Activated CD4-positive, alpha-beta T cell treated with anti-CD3 and anti-CD28 coated beads for 36 hours (primary cell): ENCODE measurements at places on chromosomes 7 and 10. TPM values are rescaled to one million over a fixed set of nuclear protein-coding genes. Genes with fewer than 3 reads are reported as not detected.
A peak's percentile ranks its signal among the peaks of the same experiment; 100 is the strongest.

The MBL2 gene
- not detected for total RNA-seq

The AMPH gene
- 0.07 TPM for total RNA-seq

The GALNT17 gene
- total RNA-seq: not detected

The IFIT1B gene
- total RNA-seq: not detected

The LHPP gene
- total RNA-seq: 11.5 TPM

The SFTPD gene
- not detected for total RNA-seq

The RBP4 gene
- not detected for total RNA-seq

DNA sequence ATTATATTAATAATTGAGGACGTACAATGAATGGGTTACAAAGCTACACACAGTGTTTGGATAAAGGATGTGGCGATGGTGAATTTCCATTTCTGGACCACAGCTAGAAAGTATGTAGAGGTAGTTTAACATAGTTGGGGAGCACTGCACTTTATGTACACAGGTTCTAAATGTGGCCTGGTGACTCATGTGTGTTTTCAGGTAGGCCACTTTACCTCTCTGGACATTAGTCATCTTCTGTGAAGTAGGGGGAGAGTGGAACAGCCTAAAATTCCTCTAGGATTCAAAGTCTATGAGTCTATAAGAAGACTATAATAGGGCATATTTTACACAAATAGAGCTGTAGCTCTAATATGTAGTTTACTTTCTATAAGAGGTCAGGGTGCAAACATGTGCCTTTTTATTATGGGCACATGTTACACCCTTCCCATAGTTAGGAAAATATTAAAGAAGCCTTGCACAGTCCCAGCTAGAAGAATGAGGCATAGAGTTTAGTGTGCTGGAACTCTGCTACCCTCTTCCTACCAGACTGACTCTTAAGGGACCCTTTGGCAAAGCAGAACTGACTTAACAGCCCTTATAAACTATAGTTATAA, 594.9 kb downstream of the LRMDA start:
- DNase-seq: no peak
- H3K4me3 ChIP-seq: no peak overlapping the region
- H3K4me1 ChIP-seq: no peaks in the 10 kb centered on the region
- H3K27me3 ChIP-seq: no peaks in the 10 kb centered on the region
- H3K36me3 ChIP-seq: no peaks in the 10 kb centered on the region

GRCh38 chr7:125926621-125927020, 997.0 kb upstream of the POT1 start:
- H3K4me1 ChIP-seq: no peaks in the 10 kb centered on the region
- H3K27ac ChIP-seq: no peak overlapping the region
- no peak overlapping the region for H3K4me3 ChIP-seq
- DNase-seq: no peak
- no peaks in the 10 kb centered on the region for H3K36me3 ChIP-seq

DNA sequence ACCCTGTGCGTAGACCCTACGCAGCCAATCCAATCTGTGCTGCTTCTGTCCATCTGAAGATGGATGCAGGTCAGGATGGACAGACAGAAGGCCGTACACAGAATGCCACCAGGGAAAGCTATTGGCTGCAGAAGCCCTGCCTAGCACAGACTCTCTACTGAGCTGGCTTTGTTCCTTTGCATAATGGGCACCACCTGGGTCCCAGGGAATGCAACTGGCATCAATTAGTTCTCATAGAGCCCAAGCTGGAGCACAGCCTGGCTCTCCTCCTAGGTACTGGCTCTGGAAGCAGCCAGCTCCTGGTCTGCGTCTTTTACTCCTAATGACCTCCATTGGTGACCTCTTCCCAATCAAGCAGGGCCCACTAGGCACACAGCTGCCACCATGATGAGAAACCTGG, 26.8 kb upstream of the CACUL1 start:
- no peak overlapping the region for H3K4me3 ChIP-seq
- peaks cover 2% of the 10 kb centered on the region for H3K4me1 ChIP-seq
- peaks cover 5% of the 10 kb centered on the region for H3K27me3 ChIP-seq
- no peak overlapping the region for H3K27ac ChIP-seq

DNA sequence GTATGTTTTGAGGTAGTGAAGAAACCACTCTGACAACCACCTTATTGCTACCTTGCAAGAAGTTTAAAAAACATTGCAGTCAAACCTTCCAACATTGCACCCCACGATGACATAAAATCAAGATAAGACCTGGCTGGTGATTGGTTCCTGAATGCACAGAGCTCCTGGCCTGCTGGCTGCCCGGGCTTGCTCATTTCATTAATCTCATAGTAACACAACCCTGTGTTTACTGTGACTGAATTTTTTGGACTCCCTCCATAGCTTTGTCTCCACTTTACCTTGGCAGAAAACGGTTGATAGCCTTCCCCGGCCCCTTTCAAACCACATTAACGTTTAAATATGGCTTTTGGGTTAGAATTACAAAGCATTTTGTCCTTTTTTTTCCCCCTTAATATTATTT, 27.5 kb downstream of the VWA2 start:
- no peaks in the 10 kb centered on the region for H3K4me1 ChIP-seq
- no peak overlapping the region for H3K27ac ChIP-seq
- no peak for DNase-seq
- no peaks in the 10 kb centered on the region for H3K27me3 ChIP-seq
- no peak overlapping the region for H3K4me3 ChIP-seq
- H3K36me3 ChIP-seq: no peaks in the 10 kb centered on the region

- no peak overlapping the region for H3K4me3 ChIP-seq
- no peak overlapping the region for H3K27ac ChIP-seq
- no peaks in the 10 kb centered on the region for H3K4me1 ChIP-seq
- H3K36me3 ChIP-seq: peaks cover 38% of the 10 kb centered on the region
- H3K27me3 ChIP-seq: no peaks in the 10 kb centered on the region
These were observed 17.7 kb downstream of the IL15RA start for GRCh38 chr10:5959581-5960069.

GRCh38 chr7:99116144-99116543, 27.8 kb downstream of the SMURF1 start:
- H3K4me3 ChIP-seq: no peak overlapping the region
- H3K27ac ChIP-seq: no peak overlapping the region
- peaks cover 27% of the 10 kb centered on the region for H3K36me3 ChIP-seq
- H3K4me1 ChIP-seq: peaks cover 46% of the 10 kb centered on the region

GRCh38 chr10:6409971-6410643, 170.0 kb downstream of the PRKCQ start:
- H3K36me3 ChIP-seq: peaks cover 3% of the 10 kb centered on the region
- peak; percentile 28 for DNase-seq
- peak overlapping the region; percentile 47 for H3K4me3 ChIP-seq
- H3K27me3 ChIP-seq: peaks cover 3% of the 10 kb centered on the region
- peak overlapping the region; percentile 76 for H3K27ac ChIP-seq

GRCh38 chr7:32088451-32088881, 18.3 kb upstream of the PDE1C start:
- no peak overlapping the region for H3K4me3 ChIP-seq
- H3K27ac ChIP-seq: no peak overlapping the region
- no peaks in the 10 kb centered on the region for H3K4me1 ChIP-seq
- DNase-seq: no peak
- no peaks in the 10 kb centered on the region for H3K36me3 ChIP-seq
- H3K27me3 ChIP-seq: no peaks in the 10 kb centered on the region

- H3K36me3 ChIP-seq: no peaks in the 10 kb centered on the region
- no peaks in the 10 kb centered on the region for H3K27me3 ChIP-seq
- no peak overlapping the region for H3K4me3 ChIP-seq
- no peaks in the 10 kb centered on the region for H3K4me1 ChIP-seq
- DNase-seq: no peak
These were observed 820.6 kb downstream of the CCSER2 start for GRCh38 chr10:85148693-85149640.

GRCh38 chr7:122300956-122301833, 3.4 kb downstream of the FEZF1 start:
- DNase-seq: no peak
- no peaks in the 10 kb centered on the region for H3K36me3 ChIP-seq
- H3K27ac ChIP-seq: no peak overlapping the region

DNA sequence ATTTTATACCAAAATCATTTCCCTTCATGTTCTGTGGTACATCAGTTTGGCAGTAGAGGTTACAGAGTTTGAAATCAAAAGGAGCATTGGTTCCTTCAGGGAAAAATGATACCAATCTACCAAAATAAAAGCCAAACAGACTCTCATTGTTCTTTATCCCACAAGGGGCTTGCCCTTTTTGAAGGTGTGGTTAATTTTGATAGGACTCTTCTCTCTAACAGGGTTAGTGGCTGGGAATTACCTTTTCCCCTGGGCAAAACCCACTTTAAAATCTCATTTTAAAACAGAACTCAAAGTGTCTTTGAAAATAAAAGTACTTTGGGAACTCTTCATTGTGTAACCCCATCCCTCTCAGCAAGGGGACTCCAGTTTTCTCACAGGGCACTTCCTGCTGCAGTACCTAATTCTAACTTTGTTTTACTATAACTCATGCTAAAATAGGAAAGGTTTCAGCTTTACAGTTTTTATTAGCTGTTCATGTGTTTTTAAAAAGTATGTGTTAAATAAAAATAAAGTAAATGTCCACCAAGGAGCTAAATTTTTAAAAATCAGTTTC, 30.6 kb downstream of the SMNDC1 start:
- DNase-seq: no peak
- peaks cover 50% of the 10 kb centered on the region for H3K4me1 ChIP-seq
- no peak overlapping the region for H3K4me3 ChIP-seq
- H3K27me3 ChIP-seq: no peaks in the 10 kb centered on the region

DNA sequence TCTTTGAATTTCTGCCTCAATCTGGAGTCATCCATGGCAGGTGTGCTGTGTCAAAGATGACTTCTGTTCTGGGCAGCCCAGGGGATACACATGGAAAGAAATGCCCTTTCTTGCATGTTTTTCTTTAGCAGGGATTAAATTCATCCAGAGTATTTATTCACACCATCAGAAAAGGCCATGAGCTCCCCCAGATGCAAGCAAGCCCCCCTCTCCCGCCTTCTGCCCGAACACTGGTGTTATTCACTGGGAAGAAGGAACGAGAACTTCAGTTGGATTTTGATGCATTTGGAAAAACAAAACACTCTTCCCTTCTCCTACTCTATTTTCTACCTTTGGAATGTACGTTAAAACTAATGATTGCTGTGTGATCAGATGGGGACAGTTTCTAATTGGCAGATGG, 1.4 kb downstream of the PLPP4 start:
- H3K27ac ChIP-seq: no peak overlapping the region
- H3K27me3 ChIP-seq: peaks cover 21% of the 10 kb centered on the region
- DNase-seq: no peak
- H3K4me3 ChIP-seq: no peak overlapping the region
- peaks cover 3% of the 10 kb centered on the region for H3K4me1 ChIP-seq
- no peaks in the 10 kb centered on the region for H3K36me3 ChIP-seq

- no peaks in the 10 kb centered on the region for H3K36me3 ChIP-seq
- no peaks in the 10 kb centered on the region for H3K4me1 ChIP-seq
- H3K27ac ChIP-seq: no peak overlapping the region
- DNase-seq: no peak
These were observed 379.4 kb downstream of the GALNT17 start for GRCh38 chr7:71511361-71511807.

- no peaks in the 10 kb centered on the region for H3K36me3 ChIP-seq
- H3K27me3 ChIP-seq: no peaks in the 10 kb centered on the region
- no peak overlapping the region for H3K4me3 ChIP-seq
These were observed 239.9 kb upstream of the KCND2 start for GRCh38 chr7:120033114-120033513.
